Activated naive CD4-positive, alpha-beta T cell treated with anti-CD3 and anti-CD28 coated beads for 36 hours (primary cell): ENCODE measurements at places on chromosomes 2 and 18. TPM values are rescaled to one million over a fixed set of nuclear protein-coding genes. Genes with fewer than 3 reads are reported as not detected.

DNA sequence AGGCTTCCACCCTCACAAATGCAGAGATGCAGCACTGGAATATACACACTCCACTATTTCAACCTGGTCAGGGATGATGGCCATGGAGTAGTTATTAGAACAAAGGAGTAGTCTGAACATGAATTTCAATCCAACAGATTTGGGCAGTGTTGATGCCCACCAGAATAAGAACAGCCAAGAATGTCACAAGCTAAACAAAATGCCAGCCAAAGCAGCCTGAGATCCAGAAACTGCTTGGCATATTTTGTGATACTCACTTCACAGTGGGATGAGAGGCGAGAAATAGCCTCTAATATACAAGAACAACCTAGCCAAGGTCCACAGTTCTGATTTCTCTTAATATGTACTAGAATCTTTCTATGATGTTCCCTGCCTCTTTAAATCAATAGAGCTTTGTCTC is 58.6 kb upstream of the KLF7 start:
- H3K27ac ChIP-seq: peak overlapping the region; percentile 93
- peak overlapping the region; percentile 20 for H3K4me3 ChIP-seq
- no peaks in the 10 kb centered on the region for H3K36me3 ChIP-seq

GRCh38 chr18:50027996-50028395 is 167.0 kb downstream of the MYO5B start:
- no peak overlapping the region for H3K27ac ChIP-seq
- no peaks in the 10 kb centered on the region for H3K4me1 ChIP-seq
- DNase-seq: no peak

GATA6 gene
- total RNA-seq: not detected

GRCh38 chr2:143852759-143853158 is 667.2 kb downstream of the ZEB2 start:
- no peaks in the 10 kb centered on the region for H3K4me1 ChIP-seq
- H3K36me3 ChIP-seq: no peaks in the 10 kb centered on the region
- DNase-seq: peak; percentile 23
- no peak overlapping the region for H3K4me3 ChIP-seq

DNA sequence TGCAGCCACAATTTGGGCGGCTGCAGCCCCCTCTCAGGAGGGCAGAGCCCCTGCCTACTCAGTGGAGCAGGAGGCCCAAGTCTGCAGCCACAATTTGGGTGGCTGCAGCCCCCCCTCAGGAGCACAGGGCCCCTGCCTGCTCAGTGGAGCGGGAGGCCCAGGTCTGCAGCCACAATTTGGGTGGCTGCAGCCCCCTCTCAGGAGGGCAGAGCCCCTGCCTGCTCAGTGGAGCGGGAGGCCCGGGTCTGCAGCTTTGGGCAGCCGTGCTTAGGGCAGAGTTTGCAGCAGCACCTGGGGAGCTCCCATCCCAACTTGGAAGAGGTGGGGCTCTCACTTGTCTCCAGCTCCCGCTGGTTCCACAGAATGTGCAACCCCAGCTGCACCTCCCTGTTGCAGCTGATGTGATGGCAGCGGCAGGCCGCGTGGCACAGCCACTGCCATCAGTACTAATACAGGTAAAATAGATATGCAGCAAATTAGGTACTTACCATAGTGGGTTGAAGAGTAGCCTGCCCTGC is 99.4 kb downstream of the TWIST2 start:
- peaks cover 9% of the 10 kb centered on the region for H3K4me1 ChIP-seq
- H3K36me3 ChIP-seq: no peaks in the 10 kb centered on the region
- no peak overlapping the region for H3K27ac ChIP-seq
- H3K27me3 ChIP-seq: no peaks in the 10 kb centered on the region
- H3K4me3 ChIP-seq: no peak overlapping the region

ASPRV1 gene
- total RNA-seq: 0.59 TPM

GRCh38 chr2:112876257-112876970 is 34.6 kb upstream of the IL37 start:
- no peak for DNase-seq
- no peaks in the 10 kb centered on the region for H3K36me3 ChIP-seq
- H3K4me3 ChIP-seq: no peak overlapping the region
- H3K4me1 ChIP-seq: peaks cover 6% of the 10 kb centered on the region
- H3K27me3 ChIP-seq: no peaks in the 10 kb centered on the region

GRCh38 chr2:135168204-135168856 is 116.2 kb downstream of the RAB3GAP1 start:
- DNase-seq: no peak
- H3K27ac ChIP-seq: no peak overlapping the region
- peaks cover 1% of the 10 kb centered on the region for H3K4me1 ChIP-seq
- no peak overlapping the region for H3K4me3 ChIP-seq
- H3K36me3 ChIP-seq: peaks cover 40% of the 10 kb centered on the region
